ENCODE measurements at places on chromosomes 7 and 10. TPM values are rescaled to one million over a fixed set of nuclear protein-coding genes. Genes with fewer than 3 reads are reported as not detected.

The PAX2 gene
- total RNA-seq, result 0.06 TPM

The ZCWPW1 gene
- 1.4 TPM for total RNA-seq

The PVRIG gene
- not detected for total RNA-seq

The MET gene
- 7.0 TPM for total RNA-seq

The MYL10 gene
- not detected for total RNA-seq

The RBP3 gene
- not detected for total RNA-seq

The SPDYE11 gene
- total RNA-seq, result not detected

The HOXA9 gene
- not detected for total RNA-seq

The RAPGEF5 gene
- 4.6 TPM for total RNA-seq

The ETV1 gene
- 36.8 TPM for total RNA-seq

The GIMAP7 gene
- not detected for total RNA-seq

The CACNB2 gene
- total RNA-seq, result 3.4 TPM

The LAMB1 gene
- 87.7 TPM for total RNA-seq

DNA sequence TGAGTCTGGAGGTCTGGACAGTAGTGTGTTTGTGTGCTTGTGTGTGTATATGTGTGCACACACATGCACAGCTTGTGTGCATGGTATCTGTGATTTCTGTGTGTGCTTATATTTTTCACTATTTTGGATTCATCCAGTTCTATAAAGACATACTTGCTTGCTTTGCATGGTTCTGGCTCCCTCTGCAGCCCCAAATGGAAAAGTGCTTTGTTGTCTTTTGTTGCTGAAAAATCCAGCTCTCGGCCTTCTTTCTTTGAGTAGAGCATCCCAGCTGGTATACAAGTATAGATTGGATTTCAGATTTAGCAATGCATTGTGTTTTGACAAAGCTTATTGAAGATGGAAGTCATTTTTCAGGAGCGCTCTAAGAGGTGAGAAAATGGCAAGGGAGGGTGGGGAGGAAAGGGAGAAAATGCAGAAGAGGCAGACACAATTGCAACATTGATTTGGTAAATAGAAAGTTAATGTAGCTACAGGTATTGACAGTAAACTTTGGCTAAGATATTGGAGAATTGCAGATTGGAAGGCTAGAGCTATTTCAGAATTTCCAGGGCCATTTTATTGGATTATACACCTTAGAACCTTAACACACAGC, 333.9 kb downstream of the AUTS2 start:
- DNase-seq, result peak; percentile 61

DNA sequence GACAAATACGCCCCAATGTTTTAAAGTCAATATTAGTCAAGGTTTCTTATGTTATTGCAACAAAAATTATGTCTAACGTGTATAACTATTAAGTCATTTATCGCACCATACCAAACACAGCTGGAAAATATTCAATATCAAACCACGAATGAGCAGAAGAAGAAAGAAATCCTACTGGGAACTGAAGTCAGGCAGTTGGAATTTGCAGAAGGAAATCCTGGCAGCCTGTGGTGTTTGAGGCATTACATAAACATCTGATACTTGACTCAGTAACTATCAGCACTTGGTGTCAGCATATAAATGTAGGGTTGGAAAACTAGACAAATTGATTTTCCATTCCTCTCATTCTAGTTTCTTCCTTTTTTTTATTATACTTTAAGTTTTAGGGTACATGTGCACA, 83.4 kb upstream of the NUPR2 start:
- DNase-seq, result no peak

- DNase-seq, result no peak
Observed at GRCh38 chr7:96224073-96224472, 97.8 kb downstream of the SLC25A13 start.

DNA sequence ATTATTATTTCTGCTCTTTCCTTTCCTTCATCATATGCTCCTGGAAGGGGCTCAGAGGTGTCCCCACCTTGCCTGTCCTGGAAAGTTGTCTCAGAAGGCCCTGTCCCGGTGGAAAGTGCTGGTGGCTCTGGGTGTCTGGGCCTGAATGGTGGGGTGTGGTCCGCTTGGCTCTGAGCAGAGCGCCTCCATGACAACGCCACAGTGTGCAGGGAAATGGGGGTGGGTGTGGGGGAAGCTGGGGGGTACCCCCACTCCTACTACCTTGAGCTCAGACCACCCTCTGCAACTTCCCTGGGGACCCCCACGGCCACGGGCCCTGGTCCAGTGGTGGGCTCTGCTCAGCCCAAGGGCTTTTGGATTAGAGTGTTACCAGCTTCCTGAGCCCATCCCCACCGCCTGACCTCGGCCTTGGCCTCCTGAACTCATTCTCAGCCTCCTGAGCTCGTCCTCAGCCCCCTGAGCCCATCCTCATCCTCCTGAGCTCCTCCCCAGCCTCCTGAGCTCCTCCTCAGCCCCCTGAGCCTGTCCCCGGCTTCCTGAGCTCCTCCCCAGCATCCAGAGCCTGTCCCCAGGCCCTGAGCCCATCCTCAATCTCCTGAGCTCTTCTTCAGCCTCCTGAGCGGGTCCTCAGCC, 106.4 kb upstream of the FAM20C start:
- DNase-seq, result peak; percentile 1

DNA sequence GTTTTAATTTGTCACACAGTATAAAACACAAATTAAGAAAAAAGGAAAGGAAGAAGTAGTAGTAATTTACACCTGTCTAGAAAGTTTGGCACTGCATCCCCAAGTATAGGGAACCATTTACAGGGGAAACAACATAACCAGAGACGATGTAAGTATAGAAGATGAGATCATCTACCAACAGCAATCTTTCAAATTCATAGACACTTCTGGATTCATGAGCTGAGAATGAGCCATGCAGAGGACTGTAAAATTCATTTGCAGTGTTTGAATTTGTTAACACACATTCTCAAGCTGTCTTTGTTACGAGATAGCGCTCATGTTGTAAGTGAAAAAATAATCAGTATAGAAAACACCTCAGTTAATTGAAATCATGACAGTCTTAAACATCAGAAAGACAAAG, 337.0 kb upstream of the MEOX2 start:
- DNase-seq, result no peak

DNA sequence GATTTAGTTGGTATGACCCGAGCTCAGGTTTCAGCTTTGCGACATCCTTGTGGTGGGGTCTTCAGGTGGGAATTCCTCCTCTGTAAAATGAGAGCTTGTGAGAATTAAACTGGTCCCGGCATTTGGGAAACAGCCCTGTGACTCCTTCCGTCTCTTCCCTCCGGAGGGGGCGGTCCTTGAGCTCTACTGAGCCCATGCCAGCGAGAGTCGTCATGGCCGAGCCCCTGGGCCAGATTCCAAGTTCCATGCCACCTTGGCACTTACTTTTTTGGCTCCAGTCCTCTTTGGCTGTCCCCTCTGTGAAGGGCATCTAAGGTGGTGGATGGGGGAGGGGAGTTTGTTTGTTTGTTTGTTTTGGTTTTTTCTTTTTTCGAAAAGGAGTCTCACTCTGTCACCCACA, 47.6 kb downstream of the GTF2IRD1 start:
- no peak for DNase-seq

DNA sequence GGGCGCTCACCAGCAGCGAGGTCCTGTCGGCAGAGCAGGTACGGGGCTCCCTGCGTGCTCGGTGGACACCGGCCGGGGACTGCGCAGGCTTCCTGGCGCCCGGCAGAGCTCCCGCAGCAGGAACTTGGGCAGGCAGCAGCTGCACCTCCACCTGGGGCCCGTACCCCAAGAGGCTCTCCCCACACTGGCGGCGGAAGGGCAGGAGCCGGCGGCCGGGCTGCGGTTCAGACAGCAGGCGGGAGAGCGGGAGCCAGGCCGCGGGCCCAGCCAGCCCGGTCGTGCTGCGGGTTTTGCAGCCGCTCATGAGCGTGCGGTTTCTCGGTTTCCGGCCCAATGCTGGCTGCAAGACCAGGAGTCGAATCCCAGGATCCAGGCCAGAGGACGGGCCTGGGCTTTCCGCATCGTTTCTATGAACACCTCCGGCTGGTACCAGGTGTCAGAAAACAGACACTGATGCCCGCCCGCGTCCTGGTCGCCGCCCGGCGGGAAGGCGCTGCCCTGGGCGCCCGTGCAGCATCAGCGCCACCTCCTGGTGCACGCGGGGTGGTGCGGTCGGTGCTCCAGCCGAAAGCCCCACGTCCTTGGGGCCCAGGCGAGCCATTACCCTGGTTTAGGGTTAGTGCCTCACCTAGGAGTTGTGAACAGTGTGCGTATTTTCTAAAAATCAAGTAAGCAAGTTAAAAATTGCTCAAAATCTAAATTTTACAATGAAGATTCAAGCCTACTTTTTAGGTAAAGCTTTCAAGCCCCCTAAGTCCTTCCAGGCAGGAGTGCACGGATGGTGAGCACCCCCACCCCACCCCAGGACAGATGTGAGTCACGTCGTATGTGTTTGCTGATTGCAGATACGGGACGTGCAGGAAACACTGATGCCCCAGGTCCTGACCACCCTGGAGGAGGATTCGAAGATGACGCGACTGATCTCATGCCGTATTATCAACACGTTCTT, 47.4 kb upstream of the PRKAR1B start:
- peak; percentile 78 for DNase-seq

GRCh38 chr7:49037346-49038210, 113.2 kb downstream of the CDC14C start:
- no peak for DNase-seq

DNA sequence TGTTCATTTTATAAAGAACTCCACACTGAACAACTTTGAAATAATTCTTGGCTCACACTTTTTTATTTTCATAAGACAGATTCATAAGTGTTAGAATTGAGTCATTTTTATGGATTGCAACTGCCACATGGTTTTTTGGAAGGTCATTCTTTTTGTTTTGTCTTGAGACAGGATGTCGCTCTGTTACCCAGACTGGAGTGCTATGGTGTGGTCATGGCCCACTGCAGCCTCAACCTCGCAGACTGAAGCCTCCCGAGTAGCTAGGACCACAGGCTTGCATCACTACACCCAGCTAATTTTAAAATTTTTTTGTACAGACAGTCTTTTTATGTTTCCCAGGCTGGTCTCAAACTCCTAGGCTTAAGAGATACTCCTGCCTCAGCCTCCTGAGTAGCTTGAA, 20.3 kb downstream of the BMS1 start:
- no peak for DNase-seq

DNA sequence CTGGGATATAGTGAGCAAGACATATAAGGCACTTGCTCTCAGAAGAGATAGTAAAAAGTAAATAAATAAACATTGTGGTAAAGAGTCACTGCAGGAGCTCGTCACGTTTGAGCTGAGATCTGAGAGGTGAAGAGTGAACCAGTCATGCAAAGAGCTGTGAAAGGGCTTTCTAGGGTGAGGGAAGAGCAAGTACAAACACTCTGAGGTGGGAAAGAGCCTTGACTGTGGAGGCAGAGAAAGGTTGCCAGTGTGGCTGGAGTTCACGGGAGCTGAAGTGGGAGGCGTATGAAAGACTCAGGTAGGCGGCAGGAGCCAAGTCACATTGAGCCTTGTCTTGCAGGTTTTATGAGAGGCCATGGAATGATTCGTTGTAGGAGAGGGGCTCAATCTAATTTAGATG, 141.0 kb downstream of the C1GALT1 start:
- no peak for DNase-seq

- DNase-seq, result no peak
Observed at GRCh38 chr7:97851683-97852082, 20.5 kb downstream of the ASNS start.

- DNase-seq, result no peak
Observed at GRCh38 chr7:69402696-69403095, 195.6 kb upstream of the AUTS2 start.

DNA sequence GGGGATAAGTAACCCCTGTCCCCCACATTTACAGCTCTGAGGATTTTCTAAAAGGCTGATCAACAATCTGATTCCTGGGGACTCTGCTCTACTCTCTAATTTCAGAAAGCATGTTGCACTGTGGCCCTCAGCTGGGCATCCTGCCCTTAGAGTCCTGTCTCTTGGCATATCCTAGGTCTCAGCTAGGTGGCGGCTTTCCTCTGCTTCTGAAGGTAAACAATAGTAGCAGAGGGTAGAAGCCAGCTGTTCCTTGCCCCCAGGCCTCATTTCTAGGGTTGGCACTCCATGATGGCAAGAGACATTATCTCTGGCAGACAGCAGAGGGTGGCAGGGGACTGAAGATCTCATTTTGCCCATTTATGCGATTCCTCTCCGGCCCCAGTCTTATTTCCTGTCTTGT, 77.0 kb downstream of the ADCYAP1R1 start:
- peak; percentile 20 for DNase-seq

DNA sequence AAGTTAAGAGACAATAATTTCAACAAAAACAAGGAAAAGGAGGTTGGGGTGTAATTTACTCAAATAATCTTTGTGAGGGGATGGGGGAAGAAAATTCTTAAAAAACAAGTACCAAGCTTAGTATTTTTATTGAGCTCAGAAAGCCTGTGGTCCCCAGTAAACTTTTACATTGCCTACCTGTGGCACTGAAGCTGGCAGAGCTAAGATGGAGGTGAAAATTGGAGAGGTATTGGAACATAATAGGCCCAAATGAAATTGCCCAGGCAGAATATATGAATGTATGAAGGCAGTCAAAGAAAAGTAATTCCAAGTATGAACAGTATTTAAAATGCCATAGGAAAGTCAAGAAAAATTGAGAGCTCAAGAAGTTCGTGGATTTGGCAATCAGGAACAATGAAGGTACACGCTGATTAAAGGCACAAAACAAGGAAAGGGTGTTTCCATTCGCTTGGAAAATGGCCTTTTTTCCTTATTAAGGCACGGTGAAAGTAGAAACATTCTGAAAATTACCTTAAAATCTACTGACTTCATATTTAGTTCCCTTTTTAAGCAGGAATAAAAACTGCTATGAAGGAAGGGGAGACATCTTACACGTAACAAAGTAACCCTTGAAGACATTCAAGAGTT, 3.4 kb upstream of the KMT2E start:
- no peak for DNase-seq

DNA sequence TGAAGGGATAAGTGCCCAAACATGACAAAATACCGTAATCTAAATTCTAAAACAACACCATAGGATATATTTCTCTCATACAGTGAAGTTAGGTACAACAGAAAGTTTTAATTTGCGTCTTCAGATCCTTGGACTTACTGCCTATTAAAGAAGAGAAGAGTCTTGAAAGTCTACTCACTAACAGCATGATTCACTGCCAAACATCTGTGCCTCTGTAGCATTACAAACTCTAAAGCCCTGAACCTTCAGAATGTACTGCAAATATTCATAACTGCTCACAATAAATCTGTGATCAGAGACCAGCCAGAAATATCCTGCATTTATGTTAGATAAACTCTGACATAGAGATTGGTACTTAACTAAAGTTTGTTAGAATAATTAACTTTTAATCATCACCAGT, 365.3 kb downstream of the PARD3 start:
- no peak for DNase-seq

GRCh38 chr10:86599729-86600128, 54.6 kb upstream of the OPN4 start:
- DNase-seq, result peak; percentile 28
